ENCODE measurements at places on chromosomes 1 and 21.

GRCh38 chr1:153192697-153193096 lies 10.5 kb upstream of the LELP1 start:
- DNase-seq = peak; percentile 30

DNA sequence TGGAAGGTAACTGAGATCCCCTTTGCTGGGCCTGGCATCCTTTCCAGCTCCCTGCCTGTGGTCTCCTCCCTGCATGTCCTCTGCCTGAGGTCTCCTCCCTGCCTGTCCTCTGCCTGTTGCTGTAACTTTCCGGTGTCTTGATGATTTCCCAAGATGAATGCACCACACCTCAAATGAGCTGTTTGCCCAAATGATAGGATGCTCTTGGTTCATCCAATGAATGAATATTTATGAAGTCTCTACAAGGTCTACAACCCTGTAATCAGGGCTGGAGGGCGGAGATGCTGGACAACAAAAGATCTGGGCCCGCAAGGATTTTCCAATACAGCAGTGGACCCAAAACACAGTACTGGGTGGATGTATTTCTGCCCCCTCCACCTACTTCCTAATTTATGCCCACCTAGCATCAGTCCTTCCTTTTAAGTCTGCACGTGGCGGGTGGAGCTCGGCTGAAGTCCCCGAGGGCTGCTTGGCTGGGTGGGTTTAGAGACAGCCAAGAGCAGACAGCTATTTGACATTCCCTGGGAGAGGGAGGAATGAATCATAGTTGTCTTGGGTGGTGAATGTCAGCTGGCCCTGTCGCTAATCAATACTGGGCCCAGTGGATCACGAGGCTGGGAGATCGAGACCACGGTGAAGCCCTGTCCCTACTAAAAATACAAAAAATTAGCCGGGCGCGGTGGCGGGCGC lies 60.3 kb upstream of the GRHL3 start:
- no peak for DNase-seq

- DNase-seq = no peak
Observed at GRCh38 chr1:99639945-99640344, 6.0 kb upstream of the PALMD start.

DNA sequence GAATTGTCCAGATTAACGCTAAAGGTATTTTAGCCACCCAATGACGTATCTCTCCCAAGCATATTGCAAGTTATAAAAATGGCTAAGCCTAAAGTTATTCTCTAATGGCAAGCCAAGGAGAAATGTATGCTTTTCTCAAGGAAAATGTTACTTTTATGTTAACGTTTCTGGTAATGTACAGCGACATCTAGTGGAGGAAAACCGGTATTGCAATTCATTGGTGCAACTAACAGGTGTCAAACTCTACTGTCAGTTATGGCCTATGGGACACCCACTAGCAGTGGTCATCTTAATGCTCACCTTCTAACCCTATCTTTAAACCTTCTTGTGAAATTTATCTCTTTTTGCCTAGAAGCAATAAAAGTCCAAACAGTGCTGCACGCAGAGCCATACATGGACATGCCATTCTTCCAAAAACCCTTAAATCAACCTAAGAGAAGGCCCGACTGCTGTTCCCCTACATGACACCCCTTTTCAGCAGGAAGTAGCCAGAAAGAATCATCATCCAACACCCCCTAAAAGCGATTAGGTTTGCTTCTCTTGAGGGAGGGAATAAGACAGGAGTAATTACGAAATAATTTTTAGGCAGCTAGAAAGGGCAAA lies 68.7 kb upstream of the LRIF1 start:
- DNase-seq = peak; percentile 4

- no peak for DNase-seq
Observed at GRCh38 chr1:175673371-175674150, 69.8 kb downstream of the TNR start.

- DNase-seq = no peak
Observed at GRCh38 chr1:91805311-91805801, 80.6 kb downstream of the TGFBR3 start.

DNA sequence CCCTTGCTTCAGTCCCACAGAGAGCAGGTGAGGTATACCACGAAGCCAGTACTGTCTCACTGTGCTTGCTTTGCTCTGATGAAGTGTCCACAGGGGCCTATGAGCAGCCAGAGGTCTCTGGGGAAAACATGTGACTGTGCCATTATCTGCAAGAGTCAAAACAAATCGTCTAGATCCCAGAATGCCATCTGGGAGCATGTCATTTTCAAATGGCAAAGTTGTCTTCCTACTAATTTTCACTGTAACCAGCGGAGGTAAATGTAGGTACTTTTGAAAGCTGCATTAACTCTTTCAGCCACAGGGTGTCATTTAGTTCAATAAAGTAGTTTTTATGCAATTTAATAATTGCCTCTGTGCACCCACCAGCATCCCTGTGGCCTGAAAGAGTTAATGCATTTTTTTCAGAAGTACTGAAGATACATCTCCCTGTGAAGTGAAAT lies 173.6 kb upstream of the SGIP1 start:
- DNase-seq = no peak

- no peak for DNase-seq
Observed at GRCh38 chr1:47371016-47371517, 37.5 kb downstream of the CMPK1 start.

- no peak for DNase-seq
Observed at GRCh38 chr1:218698141-218698540, 353.0 kb downstream of the TGFB2 start.

DNA sequence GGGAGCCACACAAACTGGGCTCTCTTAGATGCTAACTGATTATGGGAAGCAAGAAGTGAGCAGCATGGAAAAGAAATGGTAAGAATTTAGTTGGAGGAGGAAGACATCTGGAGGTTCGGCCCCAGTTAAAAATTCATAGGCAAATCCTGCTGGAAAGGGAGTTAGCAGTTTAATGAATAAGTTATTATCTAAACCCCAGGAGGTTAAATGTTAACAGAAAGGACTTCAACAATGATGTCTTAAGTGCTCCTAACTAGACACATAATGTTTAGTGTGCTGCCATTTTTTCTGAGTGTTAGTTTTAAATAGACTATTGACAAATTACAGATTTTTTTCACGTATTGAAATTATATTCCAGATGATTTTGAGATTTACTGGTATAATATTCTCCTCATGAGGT lies 1265.3 kb upstream of the ADGRL2 start:
- no peak for DNase-seq

- DNase-seq = no peak
Observed at GRCh38 chr1:245953876-245954660, 553.0 kb downstream of the SMYD3 start.

- DNase-seq = no peak
Observed at GRCh38 chr1:6955357-6956094, 170.3 kb downstream of the CAMTA1 start.

GRCh38 chr1:221856228-221857093 lies 114.6 kb upstream of the DUSP10 start:
- DNase-seq = no peak

- DNase-seq = no peak
Observed at GRCh38 chr1:48671578-48671977, 105.1 kb downstream of the BEND5 start.

DNA sequence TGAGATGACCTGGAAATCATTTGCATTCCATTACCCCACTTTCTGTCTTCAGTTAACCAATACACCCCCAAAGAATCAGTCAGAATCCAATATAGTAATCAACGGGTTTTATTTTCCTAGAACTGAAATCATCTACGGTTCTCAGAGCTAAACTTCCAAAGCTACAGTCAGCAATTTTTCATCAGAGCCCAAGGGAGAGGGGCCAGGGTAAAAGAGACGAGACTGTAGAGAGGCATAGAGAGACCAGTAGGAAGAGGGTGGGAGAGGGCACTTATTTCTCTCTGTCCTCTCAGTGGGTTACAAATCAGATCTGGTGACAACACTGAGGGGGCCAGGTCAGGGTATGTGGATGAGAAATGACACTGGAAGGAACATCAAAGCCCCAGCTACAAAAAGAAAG lies 1.1 kb upstream of the MRPL24 start:
- DNase-seq = no peak

GRCh38 chr1:26336477-26337205 lies 17.3 kb downstream of the CRYBG2 start:
- DNase-seq = no peak

DNA sequence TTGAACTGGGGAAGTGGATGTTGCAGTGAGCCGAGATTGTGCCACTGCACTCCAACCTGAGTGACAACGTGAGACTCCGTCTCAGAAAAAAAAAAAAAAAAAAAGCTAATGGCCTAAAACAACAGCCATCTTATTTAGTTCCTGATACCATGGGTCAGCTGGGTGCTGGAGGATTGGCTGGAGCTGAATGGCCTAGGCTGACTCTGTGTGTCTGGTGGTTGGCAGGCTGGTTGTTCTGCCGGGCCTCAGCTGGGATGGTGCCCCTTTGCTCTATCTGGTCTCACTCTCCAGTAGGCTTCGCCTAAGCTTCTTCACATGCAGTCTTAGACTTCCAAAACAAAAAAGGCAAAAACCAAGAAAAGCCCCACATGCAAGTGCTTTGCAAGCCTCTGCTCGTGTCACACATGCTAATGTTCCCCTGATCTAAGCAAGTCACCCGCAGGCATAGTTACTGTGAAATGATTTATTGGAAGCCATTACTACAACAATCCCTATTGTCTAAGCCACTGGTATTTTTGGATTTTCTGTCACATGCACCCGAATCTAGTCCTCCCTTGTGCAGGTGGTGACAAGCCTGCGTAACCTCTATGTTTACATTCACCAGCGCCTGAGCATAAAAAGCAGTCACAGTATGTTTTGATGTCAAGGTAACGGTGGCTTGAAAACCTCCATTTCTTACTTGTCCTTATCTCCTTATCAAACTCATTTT lies 39.6 kb upstream of the KANK4 start:
- DNase-seq = peak; percentile 52

DNA sequence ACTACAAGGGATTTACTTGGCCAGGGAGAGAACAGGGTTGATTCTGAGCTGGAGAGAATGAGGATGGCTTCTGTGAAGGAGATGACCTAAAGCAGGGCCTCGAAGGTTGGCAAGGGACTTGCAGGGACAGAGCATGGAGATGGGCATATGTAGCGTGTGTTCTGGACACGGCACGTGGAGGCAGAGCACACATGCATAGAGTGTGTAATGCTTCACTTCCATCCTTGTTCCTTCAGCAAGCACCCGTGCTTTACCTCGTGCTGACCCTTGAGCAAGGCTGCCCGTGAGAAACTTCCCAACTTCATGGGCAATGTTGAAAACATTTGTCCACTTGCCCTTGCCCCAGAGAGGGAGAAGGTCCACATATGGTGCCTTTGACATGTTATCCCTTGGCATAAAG lies 33.1 kb downstream of the NFIA start:
- no peak for DNase-seq

DNA sequence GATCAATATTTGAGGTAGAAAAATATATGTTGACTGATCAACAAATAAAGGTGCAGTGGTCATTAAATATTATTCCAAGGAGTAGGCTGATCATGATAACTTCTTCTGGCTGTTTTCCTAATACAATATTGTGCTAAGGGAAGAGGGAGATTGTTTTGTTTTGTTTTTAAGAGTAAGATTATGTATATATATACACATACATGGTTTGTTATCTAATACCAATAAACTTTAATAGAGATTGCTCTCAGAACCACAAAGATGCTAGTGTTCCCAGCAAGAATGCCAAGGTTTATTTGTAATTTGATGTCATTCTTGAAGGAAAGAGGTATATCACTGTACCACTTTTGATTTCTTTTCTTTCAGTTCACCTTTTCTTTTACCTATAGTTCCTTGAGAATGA lies 10.1 kb downstream of the CLCA2 start:
- DNase-seq = no peak

GRCh38 chr1:186214791-186215190 lies 160.3 kb downstream of the TPR start:
- no peak for DNase-seq

GRCh38 chr1:55572878-55573734 lies 357.9 kb upstream of the USP24 start:
- DNase-seq = no peak

DNA sequence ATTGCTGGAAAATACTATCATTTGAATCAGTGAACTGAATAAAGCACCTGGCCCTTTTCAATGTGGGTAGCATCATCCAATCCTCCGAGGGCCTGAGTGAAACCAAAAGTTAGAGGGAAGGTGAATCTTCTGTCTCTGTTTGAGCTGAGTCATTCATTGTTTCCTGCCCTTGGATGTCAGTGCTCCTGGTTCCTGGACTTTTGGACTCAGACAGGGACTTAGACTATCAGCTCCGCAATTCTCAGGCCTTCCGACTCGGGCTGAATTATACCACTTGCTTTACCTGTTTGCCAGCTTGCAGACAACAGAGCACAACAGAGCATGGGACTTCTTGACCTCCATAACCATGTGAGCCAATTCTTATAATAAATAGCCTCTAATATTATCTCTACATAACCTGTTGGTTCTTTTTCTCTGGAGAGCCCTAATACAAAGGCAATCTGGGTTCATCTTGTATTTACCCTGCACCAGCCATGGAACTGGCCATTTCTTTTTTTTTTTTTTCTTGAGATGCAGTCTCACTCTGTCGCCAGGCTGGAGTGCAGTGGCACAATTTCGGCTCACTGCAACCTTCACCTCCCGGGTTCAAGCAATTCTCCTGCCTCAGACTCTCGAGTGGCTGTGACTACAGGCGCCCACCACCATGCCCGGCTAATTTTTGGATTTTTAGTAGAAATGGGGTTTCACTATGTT lies 19.2 kb upstream of the VASH2 start:
- DNase-seq = no peak

DNA sequence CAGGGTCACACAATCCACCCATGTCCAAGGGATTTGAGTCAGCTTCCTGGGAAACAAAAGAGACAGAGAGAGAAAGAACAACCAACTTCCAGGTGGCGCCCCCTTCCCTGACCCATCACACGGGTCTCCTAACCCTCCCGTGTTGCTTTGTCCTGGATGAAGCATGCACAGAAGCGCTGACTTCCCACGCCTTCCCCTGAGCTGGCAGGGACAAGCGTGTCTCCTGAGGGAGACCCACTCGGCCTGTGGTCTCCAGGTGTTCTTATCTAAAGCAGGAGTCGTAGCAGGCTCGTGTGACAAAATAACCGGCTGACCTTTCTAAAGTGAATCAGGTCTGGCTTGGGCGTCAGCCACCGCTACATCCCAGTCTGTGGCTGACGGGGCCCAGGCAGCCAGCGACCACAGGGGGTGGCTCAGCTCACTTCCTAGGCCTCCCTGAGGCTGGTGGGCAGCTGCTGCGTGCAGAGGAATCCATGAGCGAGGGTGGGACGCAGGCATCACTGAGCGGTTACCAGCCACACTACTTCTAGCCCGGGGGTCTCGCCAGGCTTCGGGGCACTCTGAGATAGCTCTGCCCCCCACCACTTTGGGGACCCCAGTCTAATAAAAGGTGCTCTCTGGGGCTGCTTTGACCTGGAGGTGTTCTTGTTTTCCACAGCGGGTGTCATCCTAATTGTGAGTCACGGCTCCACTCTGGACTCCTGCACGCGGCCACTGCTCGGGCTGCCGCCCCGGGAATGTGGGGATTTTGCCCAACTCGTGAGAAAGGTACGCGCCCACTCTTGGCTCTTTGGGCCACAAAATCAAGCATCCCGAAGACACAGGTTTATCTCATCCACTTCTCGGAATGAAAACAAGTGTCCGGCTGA lies 40.4 kb downstream of the UBASH3A start:
- DNase-seq = no peak

DNA sequence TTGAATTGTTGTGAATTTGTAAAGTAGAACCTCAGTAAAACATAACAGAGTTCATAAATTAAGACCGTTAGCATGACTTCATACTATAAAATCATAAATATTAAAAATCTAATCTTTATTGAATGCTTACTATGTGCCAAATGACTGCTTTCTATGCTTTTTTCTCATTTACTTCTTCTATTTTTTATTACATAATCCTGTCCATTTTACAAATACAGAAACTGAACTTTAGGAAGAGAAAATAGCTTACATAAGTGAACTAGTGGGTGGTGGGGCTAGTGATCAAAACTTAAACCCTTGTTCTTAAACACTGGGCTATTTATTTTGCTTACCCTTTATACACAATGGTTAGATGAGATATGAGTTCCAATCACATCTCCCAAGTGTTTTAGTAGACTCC lies 122.3 kb downstream of the ZC3H11B start:
- DNase-seq = no peak
